Stimulated activated CD4-positive, alpha-beta T cell treated with anti-CD3 and anti-CD28 coated beads, Interleukin-15, amount 100 ng/mL, for 48 hours (primary cell): ENCODE measurements at places on chromosomes 6 and 20.

DNA sequence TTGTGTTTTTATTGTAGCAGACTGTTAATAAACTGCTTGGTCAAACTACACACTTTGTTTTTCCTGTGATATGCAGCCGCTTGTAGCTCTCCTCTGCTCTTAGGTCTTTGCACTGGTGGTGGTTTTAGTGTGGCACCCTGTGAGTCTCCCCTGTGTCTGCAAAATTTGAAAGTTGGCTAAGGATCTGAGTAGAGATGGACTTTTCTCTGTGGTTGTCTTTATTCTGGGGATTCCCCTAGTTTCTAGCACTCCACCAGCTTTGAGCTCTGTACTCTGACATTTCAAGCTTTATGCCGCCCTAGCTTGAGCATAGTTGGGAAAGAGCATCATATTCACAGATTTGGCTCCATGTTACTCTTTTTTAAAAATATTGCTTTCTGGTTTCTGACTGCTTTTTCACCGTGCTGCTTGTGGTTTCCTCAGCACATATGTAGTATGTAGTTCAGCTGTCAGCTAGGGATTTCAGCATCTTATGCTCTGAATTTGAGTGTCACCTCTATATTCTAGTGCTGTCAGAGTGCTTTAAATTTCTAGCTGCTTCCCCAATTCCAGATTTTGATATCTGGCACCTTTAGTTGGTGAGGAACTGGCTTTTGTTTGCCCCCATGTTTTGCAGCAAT is 25.4 kb downstream of the CDYL start:
- DNase-seq = no peak

- no peak for DNase-seq
Measured at GRCh38 chr20:63116412-63117106, 99.4 kb downstream of the YTHDF1 start.

- no peak for DNase-seq
Measured at GRCh38 chr6:149035766-149036165, 281.7 kb upstream of the TAB2 start.

DNA sequence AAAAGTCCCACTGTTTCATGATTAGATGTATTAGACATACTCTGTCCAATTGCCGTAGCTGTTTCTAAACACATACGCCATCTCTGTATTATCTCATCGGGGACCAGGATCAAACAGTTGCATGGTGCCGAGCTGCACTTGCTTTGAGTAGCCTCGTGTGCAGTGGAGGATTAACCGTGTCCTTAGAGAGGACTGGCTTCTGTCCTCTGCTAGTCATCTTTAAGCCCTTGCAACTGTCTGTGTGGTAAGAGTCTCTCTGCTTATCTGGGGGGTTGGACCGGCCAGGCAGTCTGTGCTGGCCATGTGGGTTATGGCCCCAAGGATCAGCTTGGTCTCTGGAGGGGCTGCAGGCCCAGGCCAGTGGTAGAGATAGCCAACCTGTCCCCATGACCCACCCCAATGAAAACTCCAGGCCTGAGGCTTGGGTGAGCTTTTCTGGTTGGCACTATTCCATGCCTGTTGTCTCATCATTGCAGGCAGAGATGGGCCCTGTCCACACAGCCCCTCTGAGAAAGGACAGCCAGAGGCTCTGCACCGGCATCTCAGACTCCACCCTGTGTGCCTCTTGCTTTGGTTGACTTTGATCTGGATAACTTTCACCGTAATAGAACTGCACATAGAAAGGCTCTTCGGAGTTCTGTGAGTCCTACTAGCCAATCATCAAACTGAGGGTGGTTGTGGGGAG is 137.3 kb upstream of the SNX9 start:
- DNase-seq = no peak

GRCh38 chr6:90336388-90336947 is 39.8 kb upstream of the BACH2 start:
- DNase-seq = no peak

GRCh38 chr20:18403269-18403668 is 63.6 kb downstream of the DZANK1 start:
- no peak for DNase-seq

DNA sequence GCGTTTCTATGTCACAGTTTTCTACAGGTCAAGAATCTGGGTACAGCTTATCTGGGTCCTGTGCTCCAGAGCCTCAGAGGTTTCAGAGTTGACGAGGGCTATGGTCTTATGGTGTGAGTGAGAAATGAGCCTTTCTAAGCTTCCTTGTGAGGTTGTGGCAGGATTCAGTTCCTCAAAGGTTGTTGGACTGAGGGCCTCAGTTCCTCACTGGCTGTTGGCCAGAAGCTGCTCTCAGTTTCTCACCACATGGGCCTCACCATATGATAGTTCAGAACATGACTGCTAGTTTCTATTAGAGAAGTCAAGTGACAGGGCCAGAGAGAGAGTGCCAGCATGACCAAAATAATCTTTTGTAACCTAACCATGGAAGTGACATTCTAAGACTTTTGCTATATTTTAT is 96.1 kb downstream of the NUS1 start:
- no peak for DNase-seq

- DNase-seq = no peak
Measured at GRCh38 chr20:31838646-31839292, 6.6 kb downstream of the FOXS1 start.

GRCh38 chr20:32564921-32565734 is 20.0 kb downstream of the NOL4L start:
- no peak for DNase-seq

DNA sequence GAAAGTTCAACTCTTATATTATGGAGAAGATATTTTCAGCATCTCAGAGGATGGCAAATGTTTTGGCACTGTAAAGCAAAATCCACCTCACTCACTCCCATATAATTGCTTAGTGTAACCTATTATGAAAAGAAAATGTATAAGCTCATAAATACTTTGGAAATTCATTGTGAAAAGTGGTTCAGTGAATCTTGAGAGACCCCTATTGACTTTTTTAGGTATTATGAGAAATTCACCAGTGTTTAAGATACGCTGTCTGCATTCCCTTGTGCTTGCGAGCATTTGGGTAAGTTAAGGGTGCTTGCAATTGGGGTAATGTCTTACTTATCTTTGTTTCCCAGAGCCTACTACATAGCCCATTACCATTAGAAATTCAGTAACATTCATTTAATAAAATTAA is 66.3 kb upstream of the BMP5 start:
- DNase-seq = no peak

- no peak for DNase-seq
Measured at GRCh38 chr6:149397384-149397783, 2.7 kb upstream of the SUMO4 start.
